Activated CD4-positive, alpha-beta T cell treated with anti-CD3 and anti-CD28 coated beads, Interleukin-2, amount 50 U/mL, for 24 hours (primary cell): ENCODE measurements at places on chromosomes 5 and 9.

- no peak for DNase-seq
Measured at GRCh38 chr9:84940294-84940693, 270.8 kb downstream of the NTRK2 start.

GRCh38 chr9:137273611-137274320 lies 3.8 kb upstream of the TOR4A start:
- DNase-seq: no peak

- DNase-seq: no peak
Measured at GRCh38 chr5:4295663-4296339, 700.2 kb downstream of the IRX1 start.

GRCh38 chr9:125438506-125439433 lies 177.1 kb downstream of the GAPVD1 start:
- no peak for DNase-seq

DNA sequence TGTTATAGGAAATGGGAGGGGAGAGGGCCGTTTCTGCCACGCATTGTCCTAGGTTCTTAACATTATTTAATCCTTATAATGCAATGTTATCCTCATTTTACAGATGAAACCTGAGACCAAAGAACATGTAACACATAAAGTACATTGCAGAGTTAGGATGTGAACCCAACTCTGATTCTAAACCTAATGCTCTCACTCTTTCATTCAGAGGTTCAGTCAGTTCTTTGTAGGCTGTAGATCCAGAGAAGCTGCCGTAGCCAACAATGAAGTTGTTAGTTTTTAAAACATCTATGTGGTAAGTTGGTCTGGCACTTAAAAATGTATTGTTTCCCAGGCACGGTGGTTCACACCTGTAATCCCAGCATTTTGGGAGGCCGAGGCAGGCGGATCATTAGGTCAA lies 10.5 kb upstream of the PSMD5 start:
- DNase-seq: no peak

DNA sequence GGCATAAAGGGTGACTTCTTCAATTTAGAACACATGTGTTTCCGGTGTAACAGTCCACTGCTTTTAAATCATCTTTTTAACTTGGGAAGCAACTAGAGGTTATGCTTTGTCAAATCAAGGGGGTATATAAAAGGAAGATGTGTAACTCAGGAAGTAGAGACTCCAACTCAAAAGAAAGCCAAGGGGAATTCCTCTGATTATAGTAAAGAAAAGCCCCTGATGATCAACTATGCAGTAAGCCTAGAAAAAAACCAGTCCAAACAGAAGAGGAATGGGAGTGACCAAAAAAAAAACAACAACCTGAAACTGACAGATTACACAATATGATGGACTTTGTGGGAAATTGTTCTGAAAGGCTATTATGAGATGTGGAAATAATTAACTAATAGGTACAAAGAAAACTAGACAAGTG lies 90.3 kb downstream of the AK8 start:
- DNase-seq: no peak

GRCh38 chr9:5735072-5735471 lies 97.8 kb downstream of the ERMP1 start:
- DNase-seq: no peak

DNA sequence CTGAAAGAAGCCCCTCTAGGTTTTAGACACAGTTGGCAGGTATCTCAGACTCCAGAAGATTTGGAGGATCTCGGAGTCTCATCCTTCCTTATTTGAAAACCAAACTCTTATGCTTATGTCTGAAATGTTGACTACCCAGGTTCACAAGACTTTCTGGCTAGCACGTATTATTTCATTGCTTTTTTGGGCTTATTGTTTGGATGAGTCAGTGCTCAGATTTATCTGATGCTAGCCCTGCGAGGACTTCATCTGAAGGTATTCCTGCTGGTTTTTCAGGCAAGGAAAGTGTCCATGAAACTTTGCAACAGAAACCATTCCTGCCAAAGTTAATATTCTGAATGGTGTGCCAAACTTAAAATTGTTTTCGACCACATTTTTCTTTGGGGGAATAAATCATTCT lies 8.5 kb downstream of the OSTF1 start:
- DNase-seq: no peak

- DNase-seq: no peak
Measured at GRCh38 chr9:135392511-135392910, 87.1 kb upstream of the PPP1R26 start.

DNA sequence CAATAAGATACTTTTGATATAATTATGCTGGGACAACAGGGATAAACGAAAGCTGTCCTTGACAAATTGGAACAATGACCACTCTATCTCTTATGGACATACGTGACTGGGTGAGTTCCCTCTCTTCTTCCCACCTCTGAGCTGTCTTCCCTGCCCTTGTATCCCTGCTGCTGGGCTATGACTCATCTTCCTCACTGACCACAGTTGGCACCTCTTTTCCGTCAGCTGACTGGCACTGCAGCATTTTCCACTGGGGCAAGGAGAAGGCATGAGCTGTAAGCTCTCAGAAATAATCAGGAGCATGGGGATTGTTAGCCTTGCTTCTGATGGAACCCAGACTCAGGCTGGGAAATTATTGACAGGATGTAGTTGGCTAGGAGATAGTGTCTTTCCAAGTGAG lies 48.7 kb downstream of the PCSK1 start:
- DNase-seq: no peak

- DNase-seq: no peak
Measured at GRCh38 chr5:17178373-17178675, 39.1 kb upstream of the BASP1 start.

DNA sequence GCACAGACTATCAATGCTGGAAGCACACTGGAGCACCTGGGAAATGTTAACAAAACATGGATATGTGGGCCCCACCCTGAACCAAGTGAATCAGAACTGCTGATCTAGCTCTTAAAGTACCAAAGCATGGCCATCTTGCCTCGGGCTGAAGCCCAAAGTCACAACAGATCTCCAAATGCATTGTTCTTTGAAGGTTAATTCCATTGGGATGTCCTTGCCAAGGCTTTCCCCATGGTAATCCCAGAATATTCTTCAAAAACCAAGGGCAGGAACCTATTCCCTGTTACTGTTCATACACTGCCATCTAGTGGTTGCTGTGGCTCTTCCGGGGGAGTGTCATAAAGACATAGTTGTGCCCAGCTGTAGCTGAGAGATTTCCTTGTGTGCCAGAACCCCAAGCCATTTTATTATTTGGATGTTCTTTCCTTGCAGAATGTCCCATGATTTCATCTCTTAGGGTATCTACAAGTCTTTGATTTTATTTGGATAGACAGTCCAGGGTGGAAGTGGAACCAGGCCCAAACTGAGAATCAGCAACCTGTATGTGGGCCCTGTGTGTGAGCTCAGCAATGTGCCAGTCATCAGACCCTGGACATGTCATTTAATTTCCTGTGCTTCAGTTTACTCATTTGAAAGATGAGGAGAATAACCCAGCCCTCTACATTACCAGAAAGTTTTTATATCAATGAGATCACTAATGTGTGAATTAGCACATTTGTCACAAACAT lies 290.0 kb downstream of the ACTL7B start:
- DNase-seq: no peak

DNA sequence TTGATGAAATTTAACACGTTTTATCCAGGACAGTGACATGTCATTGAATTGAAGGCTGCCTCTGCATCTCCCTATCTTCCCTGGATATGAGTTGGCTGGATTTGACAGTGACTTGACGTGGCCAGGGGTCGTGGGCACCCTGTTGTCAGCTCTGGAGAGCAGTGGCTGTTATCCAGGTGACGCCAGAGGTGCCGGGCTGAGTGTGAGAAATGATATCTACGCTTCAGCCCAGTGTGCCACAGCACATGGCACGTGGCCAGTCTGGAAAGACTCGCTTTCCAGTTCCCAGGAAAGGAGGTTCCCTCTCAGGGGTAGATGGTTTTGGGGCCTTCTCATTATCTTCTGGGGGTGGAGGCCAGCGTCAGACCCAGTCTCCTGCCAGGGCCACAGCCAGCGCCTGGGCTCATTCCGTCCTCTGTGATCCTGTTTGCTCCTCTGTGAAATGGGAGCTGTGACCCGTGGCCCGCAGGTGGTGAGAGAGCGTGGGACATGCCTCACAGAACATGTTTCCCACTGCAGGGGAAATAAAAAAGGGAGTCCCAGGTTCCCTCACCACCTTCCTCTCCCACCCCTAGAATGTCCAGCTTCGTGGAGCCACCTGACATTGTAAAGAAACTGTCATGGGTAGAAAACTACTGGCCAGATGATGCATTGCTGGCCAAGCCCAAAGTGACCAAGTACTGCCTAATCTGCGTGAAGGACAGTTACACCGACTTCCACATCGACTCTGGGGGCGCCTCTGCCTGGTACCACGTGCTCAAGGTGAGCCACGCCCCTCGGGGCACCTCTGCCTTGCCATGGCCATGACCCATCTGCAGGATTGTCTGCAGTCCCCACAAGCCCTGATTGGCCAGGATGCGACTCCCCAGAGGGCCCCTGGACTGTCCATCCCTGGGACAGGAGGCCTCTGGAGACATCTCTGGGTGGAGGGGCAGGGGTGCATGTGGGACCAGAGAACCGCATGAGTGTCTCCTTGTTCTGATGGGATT lies 76.5 kb downstream of the PHF2 start:
- DNase-seq: no peak

DNA sequence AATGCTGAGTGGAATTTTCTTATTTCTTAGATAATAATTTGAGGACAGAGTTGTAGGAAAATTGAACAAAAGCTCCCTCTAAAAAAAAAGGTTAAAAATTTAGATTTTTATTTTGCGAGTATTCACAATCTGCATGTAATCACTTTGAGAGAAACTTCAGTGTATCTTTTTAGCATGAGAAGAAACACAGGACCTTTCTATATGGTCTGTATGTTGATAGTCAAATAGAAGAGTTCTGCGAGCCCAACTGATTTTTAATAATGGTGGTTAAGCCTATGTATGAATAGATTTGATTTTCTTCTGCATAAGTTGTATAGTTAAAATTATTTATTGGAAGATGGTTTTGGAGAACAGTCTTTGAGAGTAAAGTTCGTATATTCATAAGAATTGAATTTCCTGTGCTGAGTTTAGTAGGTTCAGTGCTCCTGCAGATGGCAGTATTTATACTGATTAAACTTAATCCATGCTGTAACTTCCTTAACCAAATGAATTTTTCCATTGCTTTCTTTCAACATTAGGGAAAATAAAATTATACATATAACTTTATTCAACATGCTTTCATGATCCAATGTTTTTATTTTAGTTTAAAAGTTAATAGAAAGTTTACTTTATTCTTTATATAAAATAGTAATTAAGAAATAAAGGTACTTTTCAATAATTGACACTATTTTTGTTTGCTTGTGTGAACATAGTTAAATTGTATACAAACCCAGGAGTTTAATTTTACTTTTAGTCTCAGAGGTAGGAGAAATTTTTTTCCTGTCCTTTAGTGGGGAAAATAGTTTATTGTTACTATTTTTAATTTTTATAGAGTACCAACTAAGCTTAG lies 19.6 kb downstream of the TCERG1 start:
- DNase-seq: no peak

- no peak for DNase-seq
Measured at GRCh38 chr9:117091529-117091928, 323.3 kb downstream of the ASTN2 start.

DNA sequence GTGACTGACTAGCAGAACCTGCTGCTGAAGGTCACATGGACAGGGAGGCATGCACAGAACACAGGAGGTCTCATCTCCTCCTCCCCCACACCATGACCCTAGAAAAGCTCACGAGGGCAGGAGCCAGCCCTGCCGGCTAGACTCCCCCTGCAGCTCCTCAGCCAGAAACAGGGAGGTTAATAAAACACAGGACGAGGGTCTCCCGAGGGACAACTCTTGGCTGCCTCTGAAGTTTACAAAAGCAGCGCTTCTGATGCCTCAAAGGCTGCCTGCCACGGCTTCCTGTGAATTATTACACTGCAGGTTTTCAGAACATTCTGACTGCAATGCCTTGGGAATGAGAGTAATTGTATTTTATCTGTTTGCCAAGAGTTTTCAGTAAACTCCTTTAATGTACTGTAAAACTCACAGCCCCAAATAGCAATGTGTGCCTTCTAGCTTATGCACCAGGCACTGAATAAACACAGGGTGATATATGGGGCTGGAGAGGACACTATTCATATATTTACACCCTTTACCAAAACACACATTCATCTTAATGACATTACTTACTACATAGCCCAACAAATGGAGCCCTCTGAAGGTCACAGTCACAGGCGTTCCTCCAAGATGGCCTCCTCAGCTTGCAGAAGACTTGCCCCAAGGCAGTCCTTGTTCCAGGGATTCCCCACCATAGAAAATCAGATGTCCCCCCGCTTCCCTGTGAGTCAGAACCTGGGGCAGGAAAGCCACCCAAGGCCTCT lies 83.7 kb downstream of the C5orf15 start:
- DNase-seq: no peak

DNA sequence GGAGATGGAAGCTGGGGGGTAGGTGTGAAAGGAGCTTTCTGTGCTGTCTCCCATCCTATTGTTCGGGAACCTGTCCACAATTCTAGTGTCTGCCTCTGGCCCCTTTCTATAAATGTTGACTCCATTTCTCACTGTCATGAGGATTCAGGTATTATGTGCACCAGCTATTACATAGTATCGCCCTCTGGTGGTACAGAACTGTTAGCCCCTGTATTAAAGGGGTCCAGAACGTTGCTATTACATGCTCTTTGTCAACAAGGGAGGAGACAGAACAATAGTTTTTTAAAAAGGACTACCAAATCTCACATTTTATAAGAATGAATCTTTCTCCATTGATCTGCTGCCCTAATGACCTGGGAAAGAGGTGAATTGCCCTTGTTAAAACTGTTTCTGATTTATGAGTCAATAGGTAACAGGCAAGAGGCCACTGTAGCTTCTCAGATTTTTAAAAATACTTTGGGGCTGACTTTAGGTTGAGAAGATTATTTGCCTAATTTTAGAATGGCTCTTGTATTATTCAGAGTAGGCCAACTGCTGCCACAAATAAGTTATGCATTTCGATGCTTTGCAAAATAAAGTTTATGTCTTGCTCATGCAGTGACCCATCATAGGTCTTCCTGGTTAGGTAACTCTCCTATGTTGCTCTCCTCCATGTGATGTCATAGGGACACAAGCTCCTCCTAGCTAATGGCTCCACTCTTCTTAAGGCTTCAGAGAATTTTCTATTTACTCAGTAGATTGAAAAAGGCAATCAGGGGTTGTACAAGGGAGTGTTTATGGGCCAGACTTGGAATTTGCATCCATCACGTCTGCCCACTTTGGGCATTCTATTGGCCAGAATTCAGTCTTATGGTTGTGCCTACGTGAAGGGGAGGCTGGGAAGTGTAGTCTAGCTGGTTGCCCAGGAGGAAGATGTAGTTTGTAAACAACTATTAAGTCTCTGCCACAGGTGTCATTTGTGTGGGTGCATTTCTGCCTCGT lies 20.8 kb downstream of the DCANP1 start:
- no peak for DNase-seq

- DNase-seq: no peak
Measured at GRCh38 chr9:95336281-95336680, 18.8 kb upstream of the FANCC start.

GRCh38 chr9:72401396-72401795 lies 36.4 kb upstream of the ZFAND5 start:
- no peak for DNase-seq

- no peak for DNase-seq
Measured at GRCh38 chr5:149892594-149892993, 52.0 kb downstream of the PDE6A start.
